ENCODE measurements at places on chromosomes 11 and 22.

DNA sequence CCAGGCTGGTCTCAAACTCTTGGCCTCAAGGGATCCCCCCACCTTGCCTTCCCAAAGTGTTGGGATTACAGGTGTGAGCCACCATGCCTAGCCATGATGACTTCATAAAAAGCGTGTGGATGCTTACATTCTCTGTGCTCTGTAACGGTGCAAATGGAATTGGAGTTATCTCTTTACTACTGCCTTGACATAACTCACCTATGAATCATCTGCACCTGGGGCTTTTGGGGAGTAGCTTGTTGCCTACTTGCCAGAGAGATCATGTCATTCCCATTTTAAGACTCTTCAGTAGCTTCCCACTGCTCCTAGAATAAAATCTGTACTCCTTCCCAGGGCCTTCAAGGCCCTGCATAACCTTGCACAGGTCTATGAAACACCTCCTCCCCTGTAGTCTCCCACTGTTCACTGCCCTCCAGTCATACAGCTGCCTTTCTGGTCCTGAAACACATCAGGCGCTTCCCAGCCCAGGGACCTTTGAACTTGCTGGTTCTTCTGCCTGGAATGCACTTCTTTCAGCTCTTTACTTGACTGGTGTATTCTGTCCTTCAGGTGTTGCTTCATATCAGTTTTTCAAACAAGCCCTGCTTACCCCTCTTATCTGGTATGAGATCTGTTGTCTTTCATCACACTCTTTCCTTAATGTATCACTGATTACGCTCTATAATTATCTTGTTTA lies 19.6 kb upstream of the MOGAT2 start:
- DNase-seq, result no peak

DNA sequence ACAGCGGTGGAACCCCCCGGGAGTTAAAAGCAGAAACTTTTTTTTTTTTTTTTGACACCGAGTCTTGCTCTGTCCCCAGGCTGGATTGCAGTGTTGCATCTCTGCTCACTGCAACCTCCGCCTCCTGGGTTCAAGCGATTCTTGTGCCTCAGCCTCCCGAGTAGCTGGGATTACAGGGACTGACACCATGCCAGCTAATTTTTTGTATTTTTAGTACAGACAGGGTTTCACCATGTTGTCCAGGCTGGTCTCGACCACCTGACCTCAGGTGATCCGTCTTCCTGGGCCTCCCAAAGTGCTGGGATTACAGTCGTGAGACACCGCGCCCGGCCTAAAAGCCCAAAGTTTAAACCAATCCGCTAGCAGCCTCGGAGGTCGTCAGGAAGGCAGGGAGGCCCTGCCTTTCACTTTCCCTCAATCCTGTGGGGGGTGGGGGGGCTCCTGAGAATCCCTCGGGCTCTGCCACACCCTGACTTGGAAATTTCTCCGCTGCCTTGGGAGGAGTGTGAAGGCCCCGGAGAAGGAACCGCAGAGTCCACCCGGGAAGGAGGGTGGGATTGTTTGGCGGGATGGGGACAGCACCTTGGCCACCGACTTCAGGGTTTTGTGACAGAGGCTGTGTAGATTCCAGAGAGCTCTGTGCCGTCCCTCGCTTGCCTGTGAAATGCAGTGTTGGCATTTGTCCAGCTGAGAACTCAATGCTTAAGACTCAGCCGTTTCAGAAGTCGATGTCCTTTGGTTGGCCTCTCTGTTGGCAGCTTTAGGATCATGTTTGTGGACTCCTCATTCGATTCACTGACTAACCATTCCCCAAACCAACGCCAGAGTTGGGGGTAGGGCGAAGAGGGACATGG lies 1.0 kb downstream of the ARHGAP8 start:
- no peak for DNase-seq

GRCh38 chr11:75150879-75151278 lies at the start of gene SLCO2B1:
TSS of gene SLCO2B1 (plus strand) at chr11:75151107. CDS start at chr11:75151382, 275 bp downstream.
- DNase-seq, result no peak

- DNase-seq, result no peak
These were observed 15.7 kb upstream of the PARVA start for GRCh38 chr11:12361682-12362081.

DNA sequence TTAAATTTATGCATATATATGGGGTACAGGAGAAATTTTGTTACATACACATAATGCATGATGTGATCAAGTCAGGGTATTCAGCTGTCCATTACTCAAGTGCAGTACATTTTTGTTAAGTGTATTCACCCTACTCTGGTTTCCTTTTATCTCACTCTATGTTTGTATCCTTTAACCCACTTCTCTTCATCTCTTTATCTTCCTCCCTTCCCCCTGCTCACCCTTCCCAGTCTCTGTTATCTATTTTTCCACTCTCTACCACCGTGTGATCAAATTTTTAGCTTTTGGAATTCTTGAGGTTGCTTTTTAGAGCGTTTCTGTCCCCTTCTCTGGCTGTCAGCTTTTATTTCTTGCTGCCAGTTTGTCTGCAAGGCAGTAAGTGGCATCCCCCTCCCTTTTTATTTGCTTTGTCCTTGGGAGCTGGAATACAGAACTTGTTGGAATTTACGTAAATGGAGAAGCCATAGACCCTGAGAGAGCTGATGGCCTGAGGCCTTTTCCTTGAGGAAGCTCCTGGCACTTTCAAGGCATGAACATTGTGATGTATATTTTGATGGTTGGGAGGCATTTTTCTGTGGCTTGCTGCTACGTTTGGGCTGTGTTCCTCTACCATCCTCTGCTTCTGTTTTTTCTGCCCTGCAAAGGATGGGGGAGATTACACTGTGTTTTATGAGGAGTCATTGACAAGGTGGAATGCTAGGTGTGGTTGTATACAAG lies 148.6 kb downstream of the LDLRAD3 start:
- DNase-seq, result no peak

DNA sequence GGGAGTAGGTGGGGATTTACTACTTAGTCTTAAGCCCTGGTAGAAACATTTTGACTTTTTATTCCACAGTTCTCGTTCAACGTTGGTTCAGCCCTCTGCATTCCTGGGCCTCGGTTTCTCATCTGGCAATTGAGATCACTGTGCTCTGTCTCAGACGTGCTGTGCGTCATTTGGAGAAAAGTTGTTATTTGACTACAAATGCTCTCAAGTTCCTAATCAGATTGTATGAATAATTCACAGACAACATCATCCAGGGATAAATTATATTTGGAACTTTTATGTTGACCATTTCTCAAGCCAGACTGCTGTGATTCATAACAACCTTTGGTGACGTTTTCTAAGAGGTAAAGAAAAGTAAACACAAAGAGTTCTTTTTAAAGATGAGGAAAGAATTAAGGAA lies 69.2 kb downstream of the BLID start:
- no peak for DNase-seq

GRCh38 chr22:40325315-40325714 lies 21.0 kb upstream of the ADSL start:
- DNase-seq, result no peak

- peak; percentile 53 for DNase-seq
These were observed 759 bp downstream of the DESI1 start for GRCh38 chr22:41619979-41620588.

DNA sequence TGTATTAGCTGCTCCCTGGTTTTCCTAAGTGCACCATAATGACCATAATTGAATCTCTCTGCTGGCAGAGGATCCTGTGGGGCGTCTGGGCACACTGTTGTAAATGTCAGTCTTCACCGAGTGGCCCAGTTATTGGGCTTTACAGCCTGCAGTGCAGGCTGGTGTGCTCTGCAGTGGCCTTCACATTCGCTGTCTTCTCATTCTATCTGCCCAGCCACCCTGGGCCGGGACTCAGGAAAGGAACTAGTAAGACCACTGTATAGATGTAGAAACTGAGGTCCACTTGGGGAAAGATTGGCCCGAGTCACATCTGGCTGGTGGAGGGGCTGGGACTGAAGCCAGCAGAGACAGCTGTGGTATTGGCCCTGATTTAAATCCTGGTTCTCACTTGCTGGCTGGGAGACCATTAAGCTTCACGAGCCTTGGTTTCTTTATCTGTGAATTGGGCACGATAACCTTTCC lies 49.3 kb downstream of the TSPAN18 start:
- no peak for DNase-seq

GRCh38 chr11:118921121-118921928 lies 4.4 kb downstream of the BCL9L start:
- peak; percentile 84 for DNase-seq

GRCh38 chr22:28759861-28760560 lies 12.5 kb upstream of the CCDC117 start:
- no peak for DNase-seq

DNA sequence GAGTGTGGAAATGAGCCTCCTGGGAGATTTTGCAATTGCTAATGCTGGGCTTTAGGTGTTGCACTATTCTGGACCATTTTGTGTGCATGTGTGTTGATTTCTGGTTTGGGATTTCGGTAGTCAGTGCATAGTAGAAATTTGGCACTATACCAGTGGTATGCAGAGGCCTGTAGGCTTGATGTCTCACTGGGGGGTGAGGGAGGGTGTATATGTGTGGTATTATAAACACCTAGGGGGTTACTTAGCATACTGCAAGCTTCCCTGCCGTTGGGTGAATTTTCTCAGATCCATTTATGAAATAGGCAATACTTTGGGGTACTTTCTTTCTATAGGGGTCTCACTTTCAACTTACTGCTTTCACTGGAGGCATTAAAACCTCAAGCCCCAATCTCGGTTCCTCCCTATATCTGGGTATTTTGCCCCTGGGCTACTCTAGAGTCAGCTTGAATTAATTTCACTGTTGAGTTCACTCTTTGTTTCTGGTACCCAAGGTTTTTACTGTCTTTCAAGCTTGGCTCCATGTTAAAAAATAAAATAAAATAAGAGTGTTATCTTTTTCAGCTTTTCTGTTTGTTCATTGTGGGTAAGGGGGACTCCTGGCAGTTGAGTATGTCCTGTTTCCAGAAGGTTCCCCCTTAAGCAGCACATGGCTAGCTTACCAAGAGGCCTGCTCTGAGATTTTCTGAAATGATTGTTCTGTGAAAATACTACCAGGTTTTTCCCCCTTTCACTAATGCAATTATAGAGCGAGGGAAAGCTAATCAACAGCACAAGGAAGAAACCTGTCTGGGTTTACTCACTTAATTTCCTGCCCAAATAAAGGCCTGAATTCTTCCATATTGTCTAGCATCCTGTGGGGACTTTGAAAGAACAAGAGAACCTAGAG lies 45.8 kb downstream of the PPFIBP2 start:
- no peak for DNase-seq

- peak; percentile 85 for DNase-seq
These were observed 23.4 kb downstream of the KIAA1671 start for GRCh38 chr22:24975813-24976341.

DNA sequence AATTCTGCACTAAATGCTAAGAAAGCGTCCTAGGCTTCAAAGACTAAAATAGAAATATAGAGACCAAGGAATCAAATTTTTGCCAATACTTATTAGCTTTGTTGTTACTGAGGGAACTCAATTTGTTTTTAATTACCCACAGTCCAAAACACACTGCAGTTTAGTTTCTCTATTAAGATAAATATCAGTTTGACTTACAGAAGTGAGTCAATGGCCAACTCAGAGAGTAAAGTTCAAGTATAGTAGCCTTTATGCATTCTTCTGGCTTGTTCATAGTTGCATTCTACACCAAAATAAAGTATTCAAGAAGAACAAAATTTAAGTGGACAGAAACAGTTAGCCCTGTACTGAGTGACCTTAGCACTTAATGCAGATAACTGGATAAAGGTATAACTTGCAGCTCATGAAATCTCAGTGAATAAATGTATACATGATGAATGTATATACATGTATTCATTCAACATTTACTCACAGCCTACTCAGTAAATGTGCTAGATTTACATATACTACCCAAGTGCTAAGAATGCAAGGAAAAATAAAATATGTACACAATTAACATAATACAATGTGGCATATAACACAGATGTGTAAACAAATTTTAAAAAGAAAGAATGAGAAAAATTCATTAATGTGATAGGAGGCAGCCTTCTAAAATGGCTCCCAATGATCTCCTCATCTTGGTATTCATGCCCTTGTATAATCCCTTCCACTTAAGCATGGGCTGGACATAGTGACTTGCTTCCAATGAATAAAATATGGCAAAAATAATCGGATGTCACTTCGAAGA lies 9.7 kb upstream of the RNF141 start:
- no peak for DNase-seq

DNA sequence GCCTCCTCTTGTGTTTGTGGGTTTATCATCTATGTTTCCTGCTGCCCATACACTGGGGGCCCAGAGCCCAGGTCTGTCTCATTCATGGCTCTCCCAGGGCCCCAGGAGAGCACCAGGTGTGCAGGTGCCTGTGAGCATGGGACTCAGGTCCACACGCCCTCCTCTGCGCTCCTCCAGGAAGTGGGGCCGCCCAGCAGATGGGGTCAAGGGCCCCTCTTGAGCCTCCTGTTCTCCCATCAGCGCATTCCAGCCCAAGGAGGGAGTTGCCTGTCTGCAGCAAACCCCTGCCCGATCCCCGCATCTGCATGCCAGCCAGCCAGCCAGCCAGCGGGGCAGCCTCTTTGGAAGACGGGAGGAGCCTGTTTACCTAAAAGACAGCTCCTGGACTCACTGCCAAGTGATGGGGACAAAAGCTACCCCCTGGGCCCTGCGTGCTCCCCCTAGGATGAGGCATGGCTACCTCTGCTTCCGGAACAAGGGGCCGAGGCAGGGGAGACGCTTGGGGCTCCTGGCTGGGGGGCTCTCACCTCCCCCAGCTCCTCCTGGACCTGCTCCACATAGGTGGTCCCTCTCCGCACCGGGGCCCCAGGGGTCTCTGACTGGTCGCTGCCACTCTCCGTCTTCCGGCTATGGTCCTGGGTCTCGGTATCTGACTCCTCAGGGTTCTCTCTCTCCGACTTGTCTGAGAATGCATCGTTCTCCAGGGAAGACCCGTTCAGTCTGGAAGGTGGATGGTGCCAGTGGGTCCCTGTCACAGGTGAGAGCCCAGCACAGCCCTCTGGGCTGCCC lies 49.7 kb upstream of the CARS1 start:
- DNase-seq, result no peak

GRCh38 chr11:86228269-86229038 lies 16.1 kb upstream of the EED start:
- DNase-seq, result no peak
